AG10803 (cell line): ENCODE measurements at places on chromosomes 3 and 15.

GRCh38 chr15:41847981-41848380, 9.3 kb downstream of the PLA2G4B start:
- DNase-seq: no peak

DNA sequence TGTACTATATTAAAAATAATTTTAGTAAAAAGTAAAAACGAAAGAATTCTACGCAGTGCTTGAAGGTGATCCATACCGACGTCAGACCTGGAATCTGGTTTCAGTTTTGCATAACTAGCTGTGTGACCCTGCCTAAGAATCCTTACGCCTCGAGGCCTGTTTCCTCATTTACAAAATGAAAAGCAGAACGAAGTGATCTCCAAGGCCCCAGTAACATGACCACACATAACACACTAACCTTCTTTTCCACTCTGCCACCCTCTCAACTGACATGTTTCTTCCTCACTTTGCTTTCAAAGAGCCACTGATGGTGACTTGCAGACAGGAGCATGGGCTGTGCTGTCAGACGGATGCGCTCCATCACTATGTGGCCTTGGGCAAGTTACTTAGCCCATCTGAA, 4.8 kb downstream of the MESD start:
- no peak for DNase-seq

DNA sequence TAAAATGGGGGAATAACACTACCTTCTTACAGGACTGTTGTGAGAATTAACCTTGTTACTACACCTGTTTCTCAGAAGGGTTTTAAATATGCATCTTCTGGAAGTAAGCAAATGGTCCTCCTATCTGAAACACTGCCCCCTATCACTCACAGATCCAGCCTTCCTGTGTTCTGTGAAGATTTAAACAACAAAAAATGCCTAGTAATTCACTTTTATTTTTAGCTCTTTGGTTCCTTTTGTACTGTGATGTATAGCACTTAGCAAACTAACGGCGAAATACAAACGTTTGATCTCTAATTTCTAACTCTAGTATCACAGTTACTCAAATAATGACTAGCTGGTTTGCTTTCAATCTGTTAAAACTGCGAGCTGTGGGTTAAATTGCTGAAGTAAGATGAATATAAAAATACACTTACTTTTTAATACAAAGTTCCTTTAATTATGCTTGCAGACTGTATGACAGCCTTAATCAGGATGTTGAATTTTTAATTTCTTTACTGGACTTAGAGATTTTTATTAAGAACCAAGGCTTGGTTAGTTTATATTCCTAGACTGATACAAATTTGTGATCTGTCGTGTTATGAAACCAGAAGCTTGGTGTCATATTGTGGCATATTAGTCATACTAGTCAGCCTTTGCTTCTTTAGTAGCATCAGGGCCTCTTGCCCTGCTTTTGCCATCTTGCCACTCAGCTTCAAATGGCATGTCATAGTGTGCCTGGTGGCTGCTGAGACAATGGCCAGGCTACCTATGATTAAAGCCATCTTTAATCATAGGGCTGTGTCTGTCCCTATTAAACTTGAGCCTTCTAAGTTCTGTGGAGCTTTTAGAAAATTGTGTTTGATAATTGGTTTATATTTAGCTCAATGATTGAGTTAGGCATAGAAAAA, 9.2 kb downstream of the EIF3J start:
- DNase-seq: peak; percentile 52

GRCh38 chr3:97954228-97954827, 17.9 kb downstream of the RIOX2 start:
- no peak for DNase-seq

DNA sequence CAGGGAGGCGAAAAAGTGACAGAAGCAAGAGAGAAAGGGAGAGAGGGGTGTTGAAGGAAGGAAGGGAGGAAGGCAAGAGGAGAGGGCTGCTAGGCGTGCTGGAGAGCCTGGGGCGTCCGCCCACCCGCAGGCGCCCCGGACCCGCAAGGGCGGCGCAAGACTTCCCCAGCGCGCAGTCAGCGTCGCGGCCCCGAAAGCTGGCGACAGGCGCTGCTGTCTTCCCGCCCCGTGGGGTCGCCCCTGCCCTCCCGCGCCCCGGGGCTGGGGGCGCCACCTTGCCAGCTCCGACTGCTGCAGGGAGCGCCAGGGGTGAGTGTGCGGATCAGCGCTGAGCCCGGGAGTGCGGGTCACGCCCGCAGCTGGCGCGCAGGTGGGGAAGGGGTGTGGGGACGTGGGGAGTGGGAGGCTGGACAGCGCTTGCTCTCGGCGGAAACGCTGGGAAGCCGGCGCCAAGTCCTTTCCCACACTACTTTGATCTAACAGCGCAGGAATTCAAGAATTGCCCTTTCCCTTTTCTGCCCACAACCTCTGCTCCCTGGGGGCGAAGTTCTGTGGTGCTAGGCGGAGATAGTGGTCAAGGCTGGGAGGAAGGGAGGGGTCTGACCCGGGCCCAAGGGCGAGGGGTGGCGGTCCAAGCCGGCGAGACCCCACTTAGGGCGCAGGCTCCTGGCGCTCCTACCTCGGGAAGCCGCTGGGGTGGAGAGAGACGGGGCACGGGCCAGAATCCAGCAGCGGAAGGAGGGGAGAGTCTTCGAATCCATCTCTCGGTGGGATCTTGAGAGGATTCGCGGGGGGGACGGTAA, 266.1 kb downstream of the CGGBP1 start:
- peak; percentile 2 for DNase-seq

DNA sequence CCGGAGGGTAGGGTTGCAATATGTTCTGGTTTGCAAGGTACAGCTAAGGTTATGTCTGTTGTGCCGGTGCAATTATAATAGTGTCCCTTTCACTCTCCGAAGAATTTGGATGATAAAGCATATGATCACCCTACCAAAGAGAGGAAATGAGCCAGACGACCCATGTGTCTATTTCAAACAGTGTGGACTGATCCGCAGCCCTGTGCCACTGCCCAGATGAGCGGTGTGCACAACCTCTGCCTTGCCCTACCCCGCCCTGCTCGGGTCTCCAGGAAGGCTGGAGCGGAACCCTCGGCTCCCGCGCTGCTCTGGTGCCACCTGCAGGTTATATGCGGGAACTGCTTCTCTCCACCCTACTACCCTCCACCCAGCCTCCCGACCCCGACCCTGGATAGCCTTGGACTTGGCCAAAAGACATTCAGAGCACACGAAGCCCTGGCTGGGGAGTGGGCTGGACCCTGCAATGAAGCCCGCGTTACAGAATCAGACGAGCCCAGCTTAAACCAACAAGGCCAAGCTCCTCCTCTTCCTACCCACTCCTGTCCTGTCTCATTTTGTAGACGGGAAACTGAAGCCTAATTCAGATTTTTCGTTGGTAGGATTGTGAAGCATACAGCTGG, 68.4 kb upstream of the CHRNB4 start:
- peak; percentile 17 for DNase-seq

DNA sequence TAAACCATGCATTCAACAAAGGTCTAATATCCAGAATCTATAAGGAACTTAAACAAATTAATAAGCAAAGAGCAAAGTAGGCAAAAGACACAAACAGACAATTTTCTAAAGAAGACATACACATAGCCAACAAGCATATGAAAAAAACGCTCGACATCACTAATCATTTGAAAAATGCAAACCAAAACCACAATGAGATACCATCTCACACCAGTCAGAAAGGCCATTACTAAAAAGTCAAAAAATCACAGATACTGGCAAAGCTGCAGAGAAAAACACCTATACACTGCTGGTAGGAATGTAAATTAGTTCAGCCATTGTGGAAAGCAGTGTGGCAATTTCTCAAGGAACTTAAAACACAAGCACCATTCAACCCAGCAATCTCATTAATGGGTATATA, 53.8 kb downstream of the FSIP1 start:
- DNase-seq: peak; percentile 45

GRCh38 chr3:183634707-183635106, 716 bp upstream of the KLHL24 start:
- no peak for DNase-seq

DNA sequence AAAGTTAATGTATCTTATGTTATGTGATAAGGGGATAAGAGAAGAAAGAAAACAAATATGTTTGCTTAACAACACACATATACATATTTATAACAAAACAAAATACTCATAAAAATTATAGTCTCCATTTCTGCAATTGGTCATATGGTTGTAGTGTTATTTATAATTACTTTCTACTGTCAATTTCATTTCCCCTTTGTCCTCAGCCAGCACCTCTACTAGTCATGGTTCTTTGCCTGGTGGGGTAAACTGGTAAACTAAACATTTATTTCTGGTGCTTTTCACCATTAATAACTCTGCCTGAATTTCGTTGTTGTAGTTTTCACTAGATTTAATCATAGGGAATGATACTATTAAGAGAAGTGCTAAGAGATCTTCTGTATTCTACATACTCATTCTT, 88.0 kb upstream of the ALCAM start:
- no peak for DNase-seq

- DNase-seq: no peak
Observed at GRCh38 chr15:37581866-37582532, 352.4 kb upstream of the TMCO5A start.

DNA sequence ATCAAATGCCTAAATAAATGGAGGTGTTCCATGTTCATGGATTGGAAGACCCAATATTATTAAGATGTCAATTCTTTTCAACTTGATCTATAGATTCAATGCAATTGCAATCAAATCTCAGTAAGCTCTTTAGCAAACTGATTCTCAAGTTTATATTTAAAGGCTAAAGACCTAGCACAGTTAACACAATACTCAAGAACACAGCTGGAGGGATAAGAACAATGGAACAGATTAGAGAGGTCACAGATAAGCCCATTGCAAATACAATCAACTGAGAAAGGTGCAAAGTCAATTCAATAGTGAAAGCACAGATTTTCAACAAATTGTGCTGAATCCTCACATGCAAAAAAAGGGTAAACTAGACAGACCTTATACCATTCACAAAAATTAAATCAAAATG, 198.9 kb downstream of the P3H2 start:
- no peak for DNase-seq

DNA sequence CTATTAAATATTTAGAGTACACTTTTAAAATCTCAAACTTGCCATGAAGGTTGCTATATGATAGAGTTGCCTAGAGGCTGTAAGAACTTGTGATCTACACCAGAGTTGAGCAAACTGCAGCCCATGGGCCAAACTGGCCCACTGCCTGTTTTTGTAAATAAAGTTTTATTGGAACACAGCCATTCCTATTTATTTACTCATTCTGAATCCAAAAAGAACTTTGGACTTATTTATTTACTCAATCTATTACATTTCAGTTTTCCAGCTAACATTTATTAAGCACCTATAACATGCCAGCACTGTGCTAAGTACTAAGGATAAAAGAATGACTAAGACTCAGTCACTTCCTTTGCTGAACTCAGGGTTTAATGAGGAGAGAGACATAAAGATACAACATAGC, 403.6 kb downstream of the ERC2 start:
- no peak for DNase-seq

DNA sequence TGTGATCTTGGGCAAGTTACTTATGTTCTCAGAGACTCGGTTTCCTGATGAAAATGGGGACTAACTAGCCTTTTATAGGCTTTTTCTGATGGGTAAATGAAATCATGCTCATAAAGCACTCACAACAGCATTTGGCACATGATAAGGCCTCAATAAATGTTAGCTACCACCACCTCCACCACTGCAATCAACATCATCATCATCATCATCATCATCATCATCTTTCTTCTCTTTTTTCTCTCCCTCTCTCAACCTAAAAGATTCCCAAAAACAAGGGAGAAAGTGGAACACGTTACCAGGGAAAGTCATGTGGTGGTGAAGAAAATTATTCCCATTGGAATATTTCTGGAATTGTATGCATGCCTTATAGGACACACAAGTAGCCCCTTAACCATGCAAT, 33.6 kb upstream of the FEZF2 start:
- no peak for DNase-seq

DNA sequence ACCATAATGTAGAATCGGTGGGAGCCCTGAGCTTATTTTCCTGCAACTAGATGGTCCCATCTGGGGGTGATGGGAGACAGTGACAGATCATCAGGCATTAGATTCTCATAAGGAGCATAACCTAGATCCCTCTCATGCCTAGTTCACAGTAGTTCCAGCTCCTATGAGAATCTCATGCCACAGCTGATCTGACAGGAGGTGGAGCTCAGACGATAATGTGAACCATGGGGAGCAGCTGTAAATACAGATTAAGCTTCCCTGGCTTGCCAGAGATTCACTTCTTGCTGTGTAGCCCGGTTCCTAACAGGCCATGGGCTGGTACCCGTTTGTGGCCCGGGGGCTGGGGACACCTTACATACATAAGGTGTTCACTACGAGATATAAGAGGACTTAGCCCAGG, 67.5 kb upstream of the LRRFIP2 start:
- no peak for DNase-seq

- DNase-seq: no peak
Observed at GRCh38 chr3:197285557-197285956, 12.9 kb downstream of the DLG1 start.

DNA sequence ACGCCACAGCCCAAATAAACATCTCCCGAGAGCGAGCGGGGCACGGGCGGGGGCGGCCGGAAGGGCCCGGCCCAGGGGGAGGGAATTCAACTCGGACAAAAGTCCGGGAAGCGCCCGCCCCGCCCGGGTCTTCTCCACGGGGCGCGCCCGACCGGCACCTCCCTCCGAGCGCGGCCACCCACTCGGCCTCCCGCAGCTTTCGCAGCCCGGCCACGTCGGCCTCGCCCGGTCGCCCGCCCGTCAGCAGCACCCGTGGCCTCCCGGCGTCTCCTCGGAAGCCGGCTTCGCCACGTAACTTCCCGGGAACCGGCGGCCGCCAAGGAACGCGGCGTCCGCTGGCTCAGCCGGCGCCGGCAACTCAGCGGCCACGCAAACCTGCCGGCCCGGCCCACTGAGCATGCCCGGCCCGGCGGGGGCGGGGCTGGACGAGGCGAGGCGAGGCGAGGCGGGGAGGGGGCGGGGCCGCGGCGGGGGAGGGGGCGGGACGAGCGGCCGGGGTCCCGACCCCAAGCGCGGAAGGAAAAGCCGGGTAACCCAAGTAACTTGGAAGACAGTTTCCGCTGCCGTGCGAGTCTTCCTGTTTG, at the start of gene TJP1:
TSS of gene TJP1 (minus strand) at position 369 of the 584 bp plus-strand sequence. CDS start 440 bp downstream, outside the sequence.
- peak; percentile 69 for DNase-seq

GRCh38 chr15:66883284-66883911, 181.4 kb downstream of the SMAD6 start:
- peak; percentile 100 for DNase-seq

DNA sequence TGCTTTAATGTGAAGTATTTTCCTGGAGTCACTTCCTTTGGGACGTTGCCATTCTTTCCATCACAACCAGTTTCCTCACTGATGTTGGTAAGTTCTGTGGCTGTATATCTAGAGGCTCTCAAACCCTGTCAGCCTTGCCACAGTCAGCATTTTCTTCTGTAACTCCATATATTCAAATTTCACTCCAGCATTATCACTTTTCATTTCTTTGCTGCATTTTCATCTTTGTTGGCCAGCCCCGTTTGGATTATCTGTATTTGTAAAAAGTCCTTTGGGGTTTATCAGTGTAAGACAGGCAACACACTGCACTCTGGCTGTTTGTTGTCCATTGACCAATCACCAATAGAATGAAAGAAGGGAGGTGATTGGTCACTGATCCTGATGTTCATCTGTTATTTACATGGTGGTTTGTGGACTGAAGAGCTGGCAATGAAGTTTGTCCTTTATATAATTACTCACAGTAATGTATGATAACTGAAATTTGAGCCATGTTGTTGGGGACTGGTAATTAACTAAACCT, 20.3 kb downstream of the GMPS start:
- DNase-seq: peak; percentile 51
